ENCODE measurements at places on chromosomes 5 and 9.
A peak's percentile ranks its signal among the peaks of the same experiment; 100 is the strongest.

GRCh38 chr9:22138956-22139660 lies 130.0 kb upstream of the CDKN2B start:
- DNase-seq: no peak

DNA sequence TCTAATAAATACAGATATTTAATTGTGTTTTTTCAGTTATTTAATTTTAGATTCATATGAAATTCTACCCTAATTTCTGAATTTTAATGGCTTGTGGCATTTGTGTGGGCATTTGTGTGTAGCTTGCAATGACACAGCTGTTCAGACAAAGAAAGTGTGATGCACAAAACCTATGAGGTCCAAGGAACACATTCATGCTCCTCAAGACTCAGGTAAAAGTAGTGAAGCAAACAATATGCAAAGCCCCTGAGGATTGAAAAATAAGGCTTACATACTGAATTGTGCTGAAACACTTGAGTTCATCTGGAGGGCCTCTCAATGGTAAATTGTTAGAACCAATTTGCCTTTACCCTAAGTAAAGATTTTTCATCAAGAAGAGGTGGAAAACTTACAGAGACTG lies 28.1 kb downstream of the IL7R start:
- no peak for DNase-seq

- DNase-seq: no peak
These were observed 34.6 kb downstream of the SGCD start for GRCh38 chr5:156361436-156362109.

DNA sequence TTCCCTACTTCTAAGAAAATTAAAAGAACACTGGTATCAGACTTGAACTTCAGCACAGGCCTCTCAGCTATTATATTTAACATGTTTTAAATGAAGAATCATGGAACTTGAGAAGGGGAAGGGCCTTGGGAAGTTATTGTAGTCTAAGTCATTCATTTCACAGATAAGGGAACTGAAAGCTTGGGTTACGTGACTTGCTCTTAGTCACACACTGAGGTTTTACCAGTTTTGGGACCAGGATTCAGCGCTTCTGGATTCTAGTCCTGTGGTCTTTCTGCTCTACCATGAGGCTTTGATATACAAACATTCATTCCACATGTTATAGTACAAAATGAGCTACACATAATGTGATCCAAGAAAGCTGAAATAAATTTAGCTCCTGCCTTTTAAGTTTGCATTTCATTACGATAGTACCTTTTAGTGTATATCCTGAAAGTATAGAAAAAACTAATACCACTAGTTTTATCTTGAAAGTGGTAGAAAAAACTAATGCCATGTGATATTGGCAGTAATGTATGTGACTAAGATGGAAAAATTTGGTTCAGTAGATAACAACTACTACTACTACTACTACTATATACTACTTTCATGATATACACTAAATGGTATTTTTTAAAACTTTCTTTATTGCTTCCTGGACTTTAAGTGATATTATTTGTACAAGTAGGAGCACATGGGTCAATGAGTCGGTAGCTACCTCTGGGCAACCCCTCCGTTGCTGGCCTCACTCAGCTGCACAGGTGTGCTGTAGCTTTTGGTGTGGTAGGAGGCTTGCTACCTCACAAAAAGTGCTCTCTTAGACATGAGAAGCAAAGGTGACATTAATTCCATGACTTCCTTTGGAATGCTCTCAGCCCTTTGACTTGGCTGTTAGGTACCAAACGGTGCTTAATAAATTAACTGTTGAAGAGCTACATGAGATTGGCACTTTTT lies 40.7 kb downstream of the F2RL2 start:
- peak; percentile 37 for DNase-seq

- no peak for DNase-seq
These were observed 728.2 kb downstream of the BRINP1 start for GRCh38 chr9:118640836-118641560.

DNA sequence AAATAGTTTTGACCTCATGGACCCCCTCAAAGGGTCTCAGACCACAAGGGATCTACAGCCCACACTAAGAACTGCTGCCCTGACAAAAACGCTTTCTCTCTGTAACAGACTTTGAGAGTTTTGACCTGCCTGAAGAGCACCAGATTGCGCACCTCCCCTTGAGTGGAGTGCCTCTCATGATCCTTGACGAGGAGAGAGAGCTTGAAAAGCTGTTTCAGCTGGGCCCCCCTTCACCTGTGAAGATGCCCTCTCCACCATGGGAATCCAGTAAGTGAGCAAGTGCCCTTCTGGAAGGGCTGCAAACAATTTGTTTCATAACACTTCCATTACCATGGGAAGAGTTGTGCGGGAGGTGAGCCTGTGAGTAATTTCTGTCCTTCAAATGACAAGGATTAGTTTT lies 6.0 kb downstream of the PTTG1 start:
- no peak for DNase-seq

DNA sequence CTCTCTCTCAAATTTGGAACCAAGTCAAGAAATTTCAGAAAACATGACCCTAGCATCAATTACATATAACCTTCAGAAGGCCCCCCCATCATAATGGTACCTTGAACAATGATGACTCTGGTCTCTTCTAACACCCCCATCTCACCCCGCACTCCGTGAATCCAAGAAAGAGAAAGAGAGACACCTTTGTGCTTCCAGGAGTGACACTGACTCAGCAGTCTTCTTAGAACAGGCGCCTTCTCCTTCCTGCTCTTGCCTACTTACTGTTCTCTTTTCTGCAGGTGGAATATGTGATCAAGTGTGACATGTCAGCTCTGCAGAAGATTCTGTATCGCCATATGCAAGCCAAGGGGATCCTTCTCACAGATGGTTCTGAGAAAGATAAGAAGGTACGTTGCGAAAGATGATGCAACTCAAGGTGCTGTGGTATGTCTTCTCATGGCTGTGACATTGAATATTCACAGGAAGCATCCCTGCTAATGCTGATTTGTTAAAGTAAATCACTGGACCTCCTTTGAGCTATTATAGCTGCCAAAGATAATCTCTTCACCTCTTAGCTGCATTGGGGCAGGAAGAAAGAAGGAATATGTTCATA lies 81.3 kb downstream of the SMARCA2 start:
- no peak for DNase-seq

Data from GM20000 (cell line).